ENCODE measurements at places on chromosomes 6 and 20.

GRCh38 chr6:158529629-158530028 is 30.3 kb upstream of the TMEM181 start:
- no peak for DNase-seq

GRCh38 chr6:134436281-134436815 is 118.4 kb upstream of the SGK1 start:
- peak; percentile 73 for DNase-seq

- no peak for DNase-seq
These were observed 158.1 kb upstream of the HCRTR2 start for GRCh38 chr6:55016261-55016660.

DNA sequence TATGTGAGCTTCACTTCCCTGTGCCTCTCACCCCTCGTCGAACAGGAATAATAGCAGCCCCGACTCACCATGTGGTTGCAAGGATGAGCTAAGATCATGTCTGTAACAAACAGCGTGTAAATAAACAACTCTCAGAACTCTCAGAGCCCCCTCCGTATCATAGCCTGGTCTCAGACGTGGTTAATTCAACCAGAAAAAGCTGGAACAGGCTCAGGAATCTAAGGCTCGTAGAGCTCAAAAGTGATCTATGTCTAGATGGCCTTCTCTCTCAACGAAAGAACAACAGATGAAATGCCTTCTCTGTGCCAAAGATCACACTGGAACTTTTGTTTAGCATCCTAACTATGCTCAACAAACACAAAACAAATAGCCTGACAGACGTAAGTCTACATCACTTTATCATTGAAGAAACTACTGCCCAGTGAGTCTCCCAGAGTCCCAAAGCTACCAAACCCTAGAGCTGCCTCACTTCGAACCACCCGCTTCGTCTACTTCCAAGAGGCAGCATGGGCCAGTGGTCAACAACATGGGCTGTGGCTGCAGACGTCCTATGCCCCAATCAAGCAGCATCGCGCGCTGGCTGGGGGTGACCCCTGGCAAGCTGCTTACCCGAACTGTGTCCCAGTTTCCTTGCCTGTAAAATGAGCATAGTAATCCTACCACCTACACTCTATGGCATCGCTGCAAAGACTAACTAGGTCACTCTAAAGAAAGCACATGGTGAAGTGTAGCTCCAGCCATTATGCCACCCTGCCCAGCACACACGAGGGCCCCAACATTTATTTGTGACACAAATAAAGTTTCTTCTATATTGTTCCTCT is 35.1 kb downstream of the NFATC2 start:
- no peak for DNase-seq

DNA sequence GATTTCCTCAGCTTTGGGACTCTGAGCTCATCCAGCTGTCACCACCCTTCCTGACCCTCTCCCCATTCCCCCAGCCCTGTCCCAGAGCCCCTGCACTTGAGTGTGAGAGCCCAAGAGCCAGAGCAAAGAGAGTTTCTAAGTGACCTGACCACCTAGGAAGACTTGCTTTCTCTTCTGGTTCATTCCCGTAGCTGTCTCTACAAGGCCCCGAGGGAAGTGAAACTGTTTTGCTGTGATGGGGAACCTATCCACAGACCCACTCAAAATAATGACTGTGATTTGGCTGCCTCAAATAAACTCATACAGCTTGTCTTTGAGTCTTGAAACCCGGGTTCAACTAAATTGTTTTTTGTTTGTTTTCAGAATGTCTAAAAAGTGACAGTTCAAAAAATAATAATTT is 74.6 kb upstream of the XRN2 start:
- DNase-seq: no peak

DNA sequence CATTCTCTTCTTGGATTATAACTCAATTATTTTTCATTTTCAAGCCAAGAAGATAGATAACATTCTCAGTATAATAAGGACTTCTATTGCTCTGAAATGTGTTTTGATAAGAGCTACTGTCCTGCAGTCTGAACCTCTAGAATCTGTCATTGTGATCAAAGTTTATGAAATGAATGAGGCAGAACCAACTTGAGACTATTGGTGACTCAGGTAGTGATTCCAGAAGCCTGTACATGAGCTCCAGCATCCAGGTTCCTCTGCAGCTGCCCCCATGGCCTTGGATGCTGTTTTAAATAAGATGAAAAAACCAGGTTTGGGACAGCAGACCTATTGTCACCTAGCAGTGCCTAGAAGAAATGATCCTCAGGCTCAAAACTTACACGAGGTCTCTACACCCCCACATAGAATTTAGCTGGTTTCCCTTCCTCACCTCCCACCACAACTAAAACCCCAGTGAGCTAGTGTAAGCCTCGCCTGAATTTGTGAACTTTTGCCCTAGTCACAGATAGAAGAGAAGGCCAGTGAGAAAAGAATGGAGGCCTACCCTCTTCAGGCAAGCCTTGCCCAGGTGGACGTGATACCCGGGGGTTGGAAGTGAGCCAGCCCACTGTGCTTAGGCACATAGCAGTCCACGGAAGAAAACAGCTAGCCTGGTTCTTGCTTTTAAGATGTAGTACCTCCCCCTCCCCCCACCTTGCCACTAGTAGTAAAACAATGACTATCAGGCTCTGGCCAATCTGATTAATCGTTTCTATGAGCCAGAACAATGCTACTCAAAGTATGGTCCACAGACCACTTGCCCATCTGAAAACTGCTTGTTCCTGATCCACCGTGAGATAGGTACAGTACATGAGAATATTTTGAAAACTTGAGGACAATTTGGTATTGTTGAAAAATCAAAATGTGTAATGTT is 73.0 kb upstream of the SYNJ2 start:
- no peak for DNase-seq

- DNase-seq: no peak
These were observed 8.4 kb downstream of the ADA start for GRCh38 chr20:44643154-44643519.

- DNase-seq: no peak
These were observed 5.5 kb downstream of the NPEPL1 start for GRCh38 chr20:58697867-58698703.

DNA sequence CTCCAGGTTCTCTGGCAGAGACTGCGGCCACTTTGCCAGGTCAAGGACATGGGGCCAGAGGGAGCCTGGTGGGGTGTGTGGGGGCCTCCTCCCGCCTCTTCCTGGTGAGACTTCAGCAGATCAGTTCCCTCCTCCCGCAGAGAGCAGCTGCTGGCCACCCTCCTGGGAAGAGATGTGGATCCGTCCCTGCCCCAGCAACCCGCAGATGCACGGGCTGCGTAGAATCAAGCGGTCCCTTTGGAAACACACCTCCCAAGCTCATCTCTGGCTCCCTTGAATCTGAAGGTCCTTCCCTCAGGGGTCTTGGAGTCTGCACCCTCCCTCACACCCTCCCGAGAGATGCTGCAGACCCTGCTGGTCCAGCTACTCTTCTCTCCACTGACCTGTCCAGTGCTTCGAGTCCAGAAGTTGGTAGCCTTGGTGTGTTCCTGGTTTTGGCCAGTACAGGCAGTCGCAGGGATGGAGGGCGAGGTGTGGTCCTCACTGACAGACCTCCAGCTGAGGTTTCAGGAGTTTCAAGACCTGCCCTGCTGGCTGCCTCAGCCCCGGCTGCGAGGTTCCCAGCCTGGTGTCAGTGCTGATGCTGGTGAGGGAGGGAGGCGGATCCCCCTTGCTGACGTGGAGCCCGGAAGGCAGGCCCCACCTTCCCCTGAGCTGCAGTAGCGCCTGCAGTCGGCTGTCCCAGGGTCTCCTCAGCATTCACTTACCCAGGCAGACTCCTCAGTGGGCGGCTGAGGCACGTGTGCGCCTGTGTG is at the start of gene NPBWR2:
Gene NPBWR2, minus strand, starts transcription at position 585 of the 755 bp plus-strand sequence. CDS start 734 bp downstream, outside the sequence.
- no peak for DNase-seq

Data from caudate nucleus (tissue), 63 donors.